Stimulated activated CD4-positive, alpha-beta T cell treated with anti-CD3 and anti-CD28 coated beads, Interleukin-1b, Interleukin-23, amount 100 ng/mL, for 24 hours (primary cell): ENCODE measurements at places on chromosomes 12 and 14.

GRCh38 chr14:77221241-77221871 lies 39.8 kb downstream of the TMEM63C start:
- DNase-seq: no peak

DNA sequence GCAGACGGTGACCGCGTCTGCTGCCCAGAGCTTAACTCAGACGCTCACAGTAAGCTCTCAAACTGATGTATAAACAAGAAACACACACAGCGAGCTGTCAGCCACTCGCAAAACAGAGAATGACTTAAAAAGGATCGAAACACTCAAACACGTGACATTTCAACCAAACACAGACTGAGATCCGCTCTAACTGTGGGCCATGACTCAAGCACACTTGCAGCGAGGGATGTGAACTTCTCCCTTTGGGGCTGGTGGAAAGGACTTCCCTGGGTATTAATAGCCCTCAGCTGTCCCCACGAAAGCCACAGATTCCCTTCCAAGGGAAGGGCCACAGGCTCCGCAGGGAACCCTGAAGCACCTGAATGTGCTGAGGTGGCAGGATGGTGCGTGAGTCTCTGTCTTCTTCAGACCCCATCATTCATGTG lies 29.1 kb downstream of the CCDC88C start:
- DNase-seq: no peak

GRCh38 chr12:5665615-5666014 lies 233.7 kb downstream of the NTF3 start:
- DNase-seq: no peak

DNA sequence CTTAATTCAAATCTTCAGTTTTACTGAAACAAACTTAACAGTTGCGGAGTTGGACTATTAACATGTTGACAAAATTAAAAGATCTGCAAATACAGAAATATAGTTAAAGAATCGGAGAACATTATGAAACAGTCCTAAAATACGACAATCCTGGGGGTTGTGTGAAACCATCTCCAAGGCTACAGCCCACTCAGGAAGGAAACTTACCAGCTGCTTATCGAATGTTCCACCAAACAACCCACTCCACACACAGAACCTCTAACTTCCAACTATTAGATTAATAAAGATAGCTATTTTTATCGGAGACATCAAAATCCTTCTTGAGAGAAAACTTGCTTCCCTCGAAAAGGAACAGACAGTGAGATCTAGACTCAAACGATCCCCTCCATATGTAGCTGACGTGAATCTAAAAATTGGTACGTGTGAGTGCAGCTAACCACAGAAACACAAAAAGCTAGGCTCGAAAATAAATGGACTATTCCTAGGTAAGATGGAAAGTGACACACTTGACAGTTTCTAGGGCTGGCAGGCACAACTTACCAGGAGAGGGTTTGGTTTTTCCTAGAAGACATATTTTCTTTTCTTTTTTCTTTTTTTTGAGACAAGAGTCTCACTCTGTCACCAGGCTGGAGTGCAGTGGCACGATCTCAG lies 12.9 kb downstream of the VPS37B start:
- DNase-seq: no peak

- no peak for DNase-seq
Measured at GRCh38 chr14:87052646-87053225, 940.2 kb downstream of the GALC start.

DNA sequence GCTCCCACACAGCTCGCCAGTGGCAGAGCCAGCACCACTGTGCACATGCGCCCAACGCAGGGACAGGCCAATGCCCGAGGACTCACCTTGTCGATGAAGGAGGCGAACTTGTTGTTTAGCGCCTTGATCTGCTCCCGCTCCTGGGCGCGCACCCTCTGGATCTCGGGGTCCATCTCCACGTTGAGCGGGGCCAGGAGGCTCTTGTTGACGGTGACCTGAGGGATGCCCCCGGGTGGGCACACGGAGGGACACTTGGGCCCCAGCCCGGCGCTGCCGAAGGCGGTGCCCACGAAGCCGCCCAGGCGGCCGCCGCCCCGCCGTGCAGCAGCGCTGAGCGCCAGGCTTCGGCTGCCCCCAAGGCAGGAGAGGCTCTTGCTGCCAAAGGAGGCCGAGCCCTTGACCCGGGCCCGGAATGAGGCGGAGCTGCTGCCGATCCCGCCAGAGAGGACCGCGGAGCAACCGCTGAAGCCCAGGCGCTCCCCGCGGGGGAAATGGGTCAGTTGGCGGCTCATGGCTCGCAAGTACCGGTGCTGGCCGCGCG lies at the start of gene KRT72:
Gene KRT72 (minus strand): TSS at position 523 of the 541 bp plus-strand sequence. CDS start 11 bp downstream, at position 512.
- no peak for DNase-seq

- no peak for DNase-seq
Measured at GRCh38 chr12:32051511-32052211, 55.0 kb upstream of the BICD1 start.

DNA sequence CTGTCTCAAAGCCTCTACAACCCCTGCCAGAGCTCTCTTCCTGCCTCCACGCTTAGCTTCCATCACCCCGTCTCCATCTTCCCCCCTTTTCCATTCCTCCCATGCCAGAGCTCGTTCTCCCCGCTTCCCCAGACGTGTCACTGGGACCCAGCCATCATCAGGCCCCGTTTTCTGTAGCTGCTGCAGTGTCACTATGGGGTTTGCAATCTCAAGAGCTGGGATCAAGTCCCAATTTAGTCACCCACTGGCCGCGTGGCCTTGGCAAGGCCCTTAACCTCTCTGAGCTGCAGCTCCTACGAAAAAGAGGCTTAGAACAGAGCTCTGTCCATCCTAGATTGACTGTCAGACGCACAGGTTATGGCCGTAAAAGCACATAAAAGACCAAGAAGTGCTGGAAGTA lies 901 bp upstream of the FAIM2 start:
- DNase-seq: no peak

- DNase-seq: peak; percentile 52
Measured at GRCh38 chr14:106459971-106460730, 933.8 kb downstream of the TMEM121 start.

DNA sequence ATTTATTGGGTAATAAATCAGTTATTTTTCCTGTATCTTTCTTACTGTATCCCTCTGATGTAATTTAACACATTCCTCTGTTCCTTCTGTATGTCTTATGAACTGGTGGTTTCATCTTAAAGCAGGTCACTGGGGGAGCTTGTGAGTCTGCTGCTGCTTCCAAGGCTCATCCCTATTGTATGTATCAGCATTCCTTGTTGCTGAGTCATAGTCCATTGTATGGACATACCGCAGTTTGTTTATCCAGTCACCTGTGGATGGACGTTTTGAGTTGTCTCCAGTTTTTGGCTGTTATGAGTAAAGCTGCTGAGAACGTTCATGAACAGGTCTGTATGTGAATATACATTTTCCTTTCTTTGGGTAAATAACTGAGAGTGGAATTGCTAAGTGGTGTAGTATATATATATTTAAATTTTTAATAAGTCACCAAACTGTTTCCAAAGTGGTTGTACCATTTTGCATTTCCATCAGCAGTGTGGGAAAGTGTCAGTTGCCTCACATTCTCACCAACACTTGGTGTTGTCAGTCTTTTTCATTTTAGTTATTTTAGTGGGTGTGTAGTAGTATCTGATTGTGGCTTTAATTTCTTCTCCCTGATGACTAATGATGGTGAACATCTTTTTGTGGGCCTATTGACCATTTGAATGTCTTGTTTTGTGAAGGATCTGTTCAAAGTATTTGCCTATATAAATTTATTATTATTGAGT lies 82.7 kb downstream of the BEGAIN start:
- DNase-seq: no peak

GRCh38 chr14:21322716-21323115 lies 42.8 kb downstream of the RPGRIP1 start:
- DNase-seq: no peak

DNA sequence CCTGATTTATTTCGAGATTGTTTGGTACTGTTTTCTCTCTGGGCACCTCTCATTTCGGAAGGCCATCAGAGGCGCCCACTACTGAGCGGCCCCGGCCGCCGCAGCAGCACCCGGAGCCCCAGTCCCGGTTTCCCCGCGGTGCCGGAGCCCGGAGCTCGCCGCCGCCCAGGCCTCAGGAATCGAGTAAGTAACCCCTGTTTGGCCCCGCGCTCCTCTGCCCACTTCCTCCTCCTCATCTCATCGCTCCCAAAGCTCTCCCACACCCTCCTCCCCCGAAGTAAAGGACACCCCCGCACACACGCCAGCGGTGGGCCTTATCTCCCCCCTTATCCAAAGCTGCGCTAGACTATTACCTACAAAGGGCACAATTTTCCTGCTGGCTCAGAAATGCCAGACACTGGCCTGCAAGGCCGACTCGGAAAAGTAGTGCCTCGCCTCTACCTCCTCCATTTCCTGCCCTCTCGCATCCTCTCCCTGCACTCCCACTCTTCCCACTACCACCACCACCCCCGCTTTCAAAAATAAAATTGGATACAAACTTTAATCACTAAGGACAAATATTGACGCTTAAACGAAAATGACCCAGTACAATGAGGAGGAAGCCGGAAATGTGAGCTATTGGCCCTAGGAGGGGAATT lies 637 bp upstream of the FOXG1 start:
- DNase-seq: no peak

DNA sequence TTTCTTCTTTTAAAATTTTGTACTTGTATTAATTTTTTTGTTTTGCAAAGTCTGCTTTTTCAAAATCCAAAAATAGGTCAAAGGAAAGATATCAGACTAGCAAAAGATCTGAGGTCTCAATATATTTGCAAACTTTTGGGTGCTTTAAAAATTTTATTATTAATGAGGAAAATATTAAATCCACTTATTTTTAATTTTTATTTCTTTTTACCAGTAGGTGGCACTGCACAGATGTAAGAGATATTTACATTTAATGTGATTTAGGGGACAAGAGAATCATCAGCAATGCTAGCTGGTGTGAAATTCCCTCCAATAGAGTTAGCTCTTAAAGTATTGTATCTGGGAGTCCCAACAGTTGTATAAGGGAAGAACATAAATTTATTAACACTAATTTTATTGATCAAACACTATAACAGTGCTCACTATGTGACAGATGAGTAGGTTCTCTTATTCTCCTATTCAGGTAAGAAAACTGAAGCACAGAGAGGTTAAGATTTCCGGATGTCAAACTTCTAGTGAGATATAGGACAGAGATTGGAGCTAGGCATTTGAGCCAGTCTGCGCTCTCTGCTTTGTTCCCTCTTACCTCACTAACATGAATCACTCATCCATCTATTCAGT lies 30.5 kb downstream of the ALX1 start:
- DNase-seq: no peak

GRCh38 chr14:70782361-70782760 lies 27.0 kb downstream of the MAP3K9 start:
- no peak for DNase-seq

- no peak for DNase-seq
Measured at GRCh38 chr14:55277972-55278740, 6.9 kb downstream of the FBXO34 start.

DNA sequence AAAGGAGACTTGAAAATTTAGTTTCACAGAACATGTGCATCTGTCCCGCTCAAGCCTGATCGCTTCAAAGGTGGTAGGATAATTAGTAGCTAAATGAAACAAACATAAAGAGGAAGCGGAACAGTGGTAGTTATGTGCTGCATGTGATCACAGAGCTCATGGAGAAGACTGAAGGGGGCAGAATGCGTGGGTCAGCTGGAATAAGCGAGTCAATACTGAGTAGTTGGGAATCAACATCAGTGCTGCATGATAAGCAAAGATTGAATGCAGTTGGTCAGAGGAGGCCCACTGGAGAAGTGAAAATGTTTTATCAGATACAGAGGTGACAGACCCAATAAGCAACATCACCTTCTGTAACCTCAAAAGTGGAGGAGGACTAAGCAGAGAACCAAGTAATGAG lies 95.1 kb upstream of the RFX4 start:
- no peak for DNase-seq

DNA sequence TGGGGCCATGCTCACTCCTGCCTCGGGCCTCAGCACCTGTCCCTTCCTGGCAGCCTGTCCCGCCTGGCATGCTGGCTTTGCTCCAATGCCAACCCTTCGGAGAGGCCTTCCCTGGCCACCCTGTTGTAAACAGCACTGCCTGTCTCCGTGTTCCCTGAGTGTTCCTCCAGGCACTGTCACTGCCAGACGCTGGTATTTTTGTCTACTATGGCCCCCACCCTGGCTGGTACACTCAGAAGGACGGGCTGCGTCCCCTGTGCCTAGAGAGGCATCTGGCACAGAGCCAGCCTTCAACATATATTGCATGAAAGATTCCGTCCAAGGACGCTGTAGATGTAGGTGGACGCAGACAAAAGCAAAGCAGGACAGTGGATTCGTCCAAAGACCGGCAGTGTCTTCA lies 2.7 kb upstream of the ASPG start:
- DNase-seq: no peak

DNA sequence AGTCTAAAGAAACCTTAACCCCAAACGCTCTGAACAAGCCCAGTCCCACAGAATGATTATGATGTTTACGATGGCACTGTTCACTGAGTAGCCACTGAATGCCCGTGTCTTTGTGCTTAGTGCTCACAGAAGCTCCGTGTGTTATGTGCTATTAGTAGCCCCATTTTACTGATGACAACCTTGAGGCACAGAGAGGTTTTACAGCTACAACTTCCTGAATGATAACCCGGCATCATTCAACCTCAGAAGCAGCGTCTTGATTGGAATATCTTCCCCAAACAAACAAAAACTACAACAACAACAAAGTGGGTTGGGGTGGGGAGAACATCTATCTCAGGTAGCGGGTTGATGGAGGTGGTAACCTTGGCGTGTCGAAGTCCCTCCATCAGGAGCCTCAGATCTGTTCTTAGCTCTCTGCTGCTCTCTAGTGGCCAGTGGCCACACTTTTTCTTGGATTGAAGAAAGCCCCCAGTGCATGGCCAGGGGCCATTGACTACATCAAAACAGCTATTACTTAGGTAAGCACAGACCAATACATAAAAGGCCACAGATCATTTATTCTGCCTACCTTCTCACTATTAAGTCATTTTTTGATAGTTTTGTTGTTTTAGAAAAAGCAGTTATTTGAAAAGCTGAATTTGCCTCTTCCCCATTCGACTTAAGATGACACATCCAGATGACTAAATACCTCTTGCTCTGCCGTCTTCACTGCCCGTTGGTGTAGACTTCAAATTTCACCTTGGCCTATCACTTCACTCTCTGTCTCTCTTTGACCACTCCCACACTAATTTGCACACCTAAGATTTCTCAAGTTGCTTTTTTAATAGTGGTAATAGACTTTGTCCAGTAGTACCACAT lies 376.9 kb downstream of the GALC start:
- DNase-seq: peak; percentile 3

DNA sequence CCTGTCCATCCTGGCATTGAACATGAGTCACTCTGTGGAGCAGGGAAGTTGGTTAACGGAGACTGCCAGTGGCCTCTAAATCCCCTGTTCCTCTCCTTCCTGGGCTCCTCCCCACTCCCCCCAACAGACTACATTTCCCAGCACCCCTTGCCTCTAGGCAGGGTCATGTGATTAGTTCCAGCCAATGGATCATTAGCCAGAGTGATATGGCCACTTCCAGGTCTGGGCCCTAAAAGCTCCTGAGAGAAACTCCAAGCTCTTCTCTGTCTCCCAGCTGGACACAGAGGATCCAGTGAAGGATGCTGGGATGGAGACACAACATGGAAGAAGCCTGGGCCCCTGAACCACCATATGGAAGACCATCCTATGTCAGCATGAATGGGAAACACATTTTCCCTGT lies 54.4 kb upstream of the RFLNA start:
- no peak for DNase-seq
